ENCODE measurements at places on chromosomes 1 and 21. TPM values are rescaled to one million over a fixed set of nuclear protein-coding genes. Genes with fewer than 3 reads are reported as not detected.

OR2M2 gene
- not detected for total RNA-seq

GRCh38 chr1:237794071-237794470 lies 96.7 kb downstream of the ZP4 start:
- no peak for DNase-seq

SGIP1 gene
- total RNA-seq = 51.8 TPM

DNA sequence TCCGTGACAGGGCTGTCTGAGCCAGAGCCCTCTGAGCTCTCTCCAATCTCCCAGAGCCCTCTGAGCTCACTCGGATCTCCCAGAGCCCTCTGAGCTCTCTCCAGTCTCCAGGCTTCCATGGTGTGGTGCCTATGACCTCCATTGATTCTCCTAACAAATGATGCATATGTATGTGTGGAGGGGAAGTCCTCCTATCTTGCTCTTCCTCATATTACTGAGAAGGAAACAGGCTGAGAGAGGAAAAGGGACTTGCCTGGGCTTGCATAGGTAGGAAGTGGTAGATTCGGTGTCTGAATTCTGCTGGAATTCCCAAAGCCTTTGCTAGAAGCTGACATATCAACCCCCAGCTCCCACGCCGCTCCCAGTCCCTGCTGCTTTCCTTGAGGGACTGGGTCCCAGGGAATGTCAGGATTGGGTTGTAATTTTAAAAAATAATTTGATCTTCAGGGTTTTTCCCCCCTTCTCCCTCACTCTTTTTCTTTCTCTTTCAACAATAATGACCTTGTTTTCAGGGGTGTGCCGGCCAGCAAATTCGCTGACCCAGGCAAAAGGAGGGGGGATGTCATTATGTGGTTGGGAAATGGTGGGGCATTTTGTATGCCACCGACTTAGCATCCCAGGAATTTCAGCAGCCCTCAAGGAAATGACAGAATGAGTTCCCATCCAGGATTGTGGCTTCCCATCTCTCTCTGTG lies 42.3 kb upstream of the RUNX3 start:
- no peak for DNase-seq

BPNT1 gene
- total RNA-seq = 20.0 TPM

DNA sequence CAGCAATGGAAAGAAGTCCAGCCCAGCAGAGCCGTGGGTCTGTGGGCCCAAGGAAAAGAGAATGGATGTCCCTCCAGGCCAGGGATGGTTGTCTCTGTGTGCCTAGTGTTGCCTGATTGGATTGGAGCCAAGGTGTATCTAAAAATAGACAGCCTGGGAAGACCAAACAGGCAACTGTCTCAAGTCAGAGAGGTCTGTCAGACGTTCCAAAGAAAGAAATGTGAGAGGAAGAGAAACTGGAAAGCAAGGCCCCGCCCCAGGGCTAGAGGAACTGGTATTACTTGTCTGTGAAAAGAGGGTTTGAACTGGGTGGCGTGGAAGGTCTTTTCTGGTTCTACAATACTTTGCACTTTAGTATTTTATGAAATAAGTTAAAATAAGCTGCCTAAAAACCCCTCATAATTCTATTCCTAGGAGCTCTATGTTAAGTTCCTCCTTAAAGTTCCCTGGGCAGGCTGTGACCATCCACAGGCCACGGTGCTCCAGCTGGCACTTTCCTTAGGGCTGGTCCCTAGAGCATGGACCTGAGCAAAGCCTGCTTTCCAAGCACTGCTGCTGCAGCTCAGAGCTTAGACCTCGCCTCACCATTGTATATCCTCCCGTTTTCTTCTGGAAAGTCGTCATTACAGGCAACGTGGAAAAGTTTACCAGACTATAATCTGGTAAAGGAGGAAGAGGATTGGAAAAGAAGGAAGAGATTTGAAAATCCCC lies 151.6 kb downstream of the DISC1 start:
- no peak for DNase-seq

DNA sequence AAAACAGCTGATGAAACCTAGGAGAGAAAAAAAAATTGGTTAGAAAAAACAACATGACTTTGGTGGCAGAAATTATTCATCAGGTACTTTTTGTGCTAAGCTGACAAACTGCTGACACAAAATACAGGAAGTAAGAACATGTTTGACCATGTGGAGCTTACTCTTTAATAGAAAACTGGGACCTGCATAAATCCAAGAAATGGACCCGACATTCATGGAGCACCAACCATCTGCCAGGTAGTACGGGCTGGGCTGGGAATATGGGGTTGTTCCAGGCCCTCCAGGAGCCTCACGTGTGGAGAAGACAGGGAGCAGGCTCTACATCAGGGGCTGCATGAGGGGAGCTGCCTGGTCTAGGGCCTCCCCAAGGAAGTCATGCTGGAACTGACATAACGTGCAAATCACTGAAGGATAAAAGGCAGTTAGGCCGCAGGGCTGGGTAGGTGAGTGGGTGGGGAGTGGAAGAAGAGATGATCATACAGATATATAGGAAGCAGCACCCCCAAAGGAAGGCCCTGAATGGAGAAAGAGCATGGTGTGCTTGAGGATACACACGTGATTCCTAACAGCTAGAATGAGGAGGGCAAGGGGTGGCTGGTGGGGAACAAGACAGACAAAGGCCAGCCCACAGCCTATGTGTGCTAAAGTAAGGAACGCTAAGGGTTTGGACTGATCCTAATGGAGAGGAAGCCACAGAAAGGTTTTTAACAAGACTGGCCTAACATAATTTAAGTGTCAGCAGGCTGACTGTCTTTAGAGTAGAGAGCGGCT lies 26.1 kb downstream of the CD58 start:
- no peak for DNase-seq

DNA sequence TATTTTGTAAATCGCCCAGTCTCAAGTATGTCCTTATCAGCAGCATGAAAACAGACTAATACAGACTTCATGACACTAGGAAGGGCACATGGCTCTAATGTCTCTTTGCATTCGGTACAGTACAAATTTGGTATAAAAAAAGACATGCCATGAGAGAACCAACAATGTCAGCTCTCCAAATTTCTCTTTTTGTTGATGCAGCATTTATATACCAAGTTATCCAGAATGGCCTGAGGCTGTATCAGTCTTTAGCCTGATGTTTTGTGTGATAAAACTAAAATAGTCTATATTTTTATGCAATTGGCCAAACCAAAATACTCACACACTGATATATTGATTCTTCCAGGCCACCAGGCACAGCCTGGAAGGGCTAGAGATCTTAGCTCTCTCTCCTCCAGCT lies 124.3 kb upstream of the SAMSN1 start:
- DNase-seq = no peak

DNA sequence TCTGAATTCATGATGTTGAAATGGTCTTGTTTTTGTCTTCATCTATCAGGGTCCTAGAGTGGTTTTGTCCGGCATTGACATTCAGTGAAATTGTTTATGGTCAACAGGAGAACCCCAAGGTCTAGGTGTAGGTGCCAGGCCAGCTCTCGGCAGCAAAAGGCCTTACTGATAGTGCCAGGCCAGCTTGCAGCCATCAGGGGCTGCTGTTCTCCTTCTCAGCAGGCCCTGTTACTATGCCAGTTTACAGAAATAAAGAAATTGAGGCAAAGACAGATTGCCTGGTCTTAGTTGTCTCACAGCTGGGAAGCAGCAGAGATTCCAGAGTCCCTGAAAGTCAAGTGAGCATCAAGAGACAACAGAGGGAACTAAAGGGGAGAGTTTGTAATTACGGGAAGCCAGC lies 12.0 kb downstream of the HMGB4 start:
- DNase-seq = no peak

DNA sequence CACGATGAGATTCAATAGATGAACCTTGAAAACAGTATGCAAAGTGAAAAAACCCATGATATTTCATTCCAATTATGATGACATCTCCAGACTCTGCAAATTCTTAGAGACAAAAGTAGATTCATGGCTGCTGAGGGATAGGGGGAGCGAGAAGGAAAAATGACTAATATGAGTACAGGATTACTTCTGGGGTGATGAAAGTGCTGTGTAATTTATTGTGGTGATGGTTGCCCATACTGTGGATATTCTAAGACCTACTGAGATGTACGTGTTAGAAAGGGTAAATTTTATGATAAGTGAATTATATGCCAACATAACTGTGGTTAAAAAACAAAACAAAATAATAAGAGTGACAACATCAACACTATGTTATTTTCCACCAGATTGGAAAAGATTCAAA lies 18.9 kb upstream of the RGS7 start:
- no peak for DNase-seq

CD1B gene
- not detected for total RNA-seq

DNA sequence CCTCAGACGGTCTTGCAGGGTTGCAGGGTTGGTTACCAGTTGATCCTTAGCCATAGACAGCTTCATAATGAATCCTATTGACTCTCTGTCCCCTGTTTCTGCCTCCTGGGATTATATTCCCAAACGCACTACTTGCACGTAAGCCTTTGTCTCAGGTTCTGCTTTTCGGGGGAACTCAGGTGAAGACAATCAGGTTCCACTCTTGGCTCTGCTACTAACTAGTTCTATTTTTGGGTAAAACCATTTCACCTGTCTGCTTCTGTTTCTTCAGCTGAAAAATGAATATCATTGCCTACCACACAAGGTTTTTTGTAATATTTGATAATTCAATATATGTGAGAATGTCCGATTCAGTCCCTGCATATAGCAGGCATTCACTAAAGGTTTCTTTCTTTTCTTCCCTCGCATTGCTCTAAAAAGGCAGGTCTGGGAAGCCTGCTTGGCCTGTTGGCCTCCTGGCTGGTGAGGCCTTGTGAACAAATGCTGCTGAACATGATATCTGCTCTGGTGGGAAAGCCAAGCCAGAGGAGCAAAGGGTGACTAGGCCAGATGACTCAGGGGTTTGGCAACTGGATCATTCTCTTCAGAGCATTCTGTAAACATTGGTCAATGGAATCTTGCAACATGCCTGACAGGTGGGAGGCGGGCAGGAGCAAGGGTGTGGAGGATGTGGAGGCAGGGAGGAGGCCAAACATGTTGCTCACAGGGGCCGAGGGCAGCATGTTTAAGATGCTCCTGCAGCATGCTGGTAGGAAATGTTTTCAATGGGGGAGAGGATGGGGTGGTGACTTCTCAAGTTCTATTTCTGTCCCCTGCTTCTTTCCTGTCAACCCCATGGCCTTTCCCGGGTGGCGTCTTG lies 23.8 kb downstream of the IER5 start:
- DNase-seq = peak; percentile 88

MPC2 gene
- total RNA-seq = 48.2 TPM

DNA sequence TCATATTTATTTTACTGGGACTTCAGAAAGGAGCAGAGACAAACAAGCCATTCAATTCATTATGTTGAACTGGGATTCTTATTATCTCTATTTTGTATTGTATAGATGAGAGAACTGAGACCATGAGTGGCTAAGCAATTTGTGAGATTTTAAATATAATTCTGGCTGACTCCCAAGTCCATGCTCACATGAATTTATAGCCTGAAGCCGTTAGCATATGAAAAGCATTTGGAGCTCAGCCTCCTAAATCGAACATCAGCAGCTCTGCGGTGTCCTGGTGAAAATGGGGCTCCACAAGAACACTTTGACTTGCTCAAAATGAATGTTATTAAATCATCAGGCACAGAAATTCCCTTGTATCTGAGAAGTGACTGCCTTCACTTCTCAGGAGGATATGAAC lies 96.8 kb upstream of the DPT start:
- DNase-seq = no peak

GRCh38 chr1:224744521-224744920 lies 128.4 kb downstream of the CNIH3 start:
- no peak for DNase-seq

OR2AJ1 gene
- total RNA-seq = not detected

DNA sequence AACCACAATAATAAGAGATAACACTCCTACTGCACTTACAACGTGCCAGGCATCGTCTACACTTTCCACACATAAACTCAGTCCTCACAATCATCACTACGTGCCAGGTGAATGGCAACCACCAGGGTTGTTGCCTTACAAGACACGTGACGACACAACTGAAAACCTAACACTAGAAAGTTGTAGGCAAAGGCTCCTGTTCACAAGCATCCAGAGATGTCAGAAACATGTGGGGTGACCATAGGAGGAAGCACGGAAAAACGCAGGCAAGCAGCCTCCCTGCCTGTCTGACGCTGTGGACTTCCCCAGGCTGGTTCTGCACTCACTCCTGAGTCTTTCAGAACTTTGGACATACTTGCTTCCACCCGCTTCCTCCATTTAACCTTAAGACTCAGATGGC lies 7.0 kb downstream of the CAPZB start:
- DNase-seq = no peak

- no peak for DNase-seq
These were observed 7.5 kb downstream of the TENT5B start for GRCh38 chr1:27005166-27005530.

PLPP3 gene
- total RNA-seq = 76.2 TPM

DNA sequence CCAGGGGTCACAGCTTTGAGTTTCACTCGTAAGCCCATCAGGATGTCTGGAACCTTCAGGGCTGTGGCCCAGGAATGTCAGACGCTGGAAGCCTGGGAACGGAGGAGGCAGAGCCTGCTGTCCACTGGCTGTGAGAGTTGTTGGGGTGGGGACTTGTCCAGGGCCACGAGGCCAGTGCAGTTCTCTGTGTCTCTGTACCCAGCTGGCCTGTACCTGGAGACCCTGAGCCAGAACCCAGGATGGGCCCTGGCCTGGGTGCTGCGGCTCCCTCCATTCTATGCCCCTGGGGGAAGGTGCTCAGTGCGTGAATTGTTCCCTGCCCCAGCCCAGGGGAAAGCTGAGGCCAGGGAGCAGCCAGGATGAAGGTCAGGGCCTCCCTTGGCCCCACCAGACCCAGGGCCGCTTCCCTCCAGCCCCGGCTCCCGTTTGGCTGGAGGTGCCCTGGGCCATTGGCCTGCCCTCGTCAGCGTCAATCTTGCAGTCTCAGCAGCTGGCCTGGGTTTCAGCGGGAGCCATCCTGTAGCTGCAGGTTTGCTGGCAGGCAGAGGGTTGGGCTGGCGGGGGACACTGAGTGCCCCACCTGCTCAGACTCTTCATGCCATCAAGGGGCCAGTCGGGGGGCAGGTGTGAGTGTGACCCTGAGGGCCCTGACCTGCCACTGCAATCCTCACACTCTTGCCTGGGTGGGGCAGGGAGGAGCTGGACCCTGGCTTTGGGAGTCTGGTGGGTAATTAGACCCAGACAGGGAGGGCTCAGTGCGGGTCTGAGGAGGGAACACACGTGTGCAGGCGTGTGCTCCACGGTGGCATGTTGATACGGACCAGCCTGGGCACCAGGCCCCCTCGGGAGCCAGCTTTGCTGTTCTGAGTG lies 724 bp upstream of the CALML6 start:
- DNase-seq = no peak

ETV3 gene
- total RNA-seq = 29.1 TPM

OR2L5 gene
- total RNA-seq = 0.24 TPM

- DNase-seq = no peak
These were observed 20.9 kb upstream of the PDXK start for GRCh38 chr21:43697758-43698643.

PHGDH gene
- 68.4 TPM for total RNA-seq

TMEM200B gene
- total RNA-seq = 18.2 TPM

DNA sequence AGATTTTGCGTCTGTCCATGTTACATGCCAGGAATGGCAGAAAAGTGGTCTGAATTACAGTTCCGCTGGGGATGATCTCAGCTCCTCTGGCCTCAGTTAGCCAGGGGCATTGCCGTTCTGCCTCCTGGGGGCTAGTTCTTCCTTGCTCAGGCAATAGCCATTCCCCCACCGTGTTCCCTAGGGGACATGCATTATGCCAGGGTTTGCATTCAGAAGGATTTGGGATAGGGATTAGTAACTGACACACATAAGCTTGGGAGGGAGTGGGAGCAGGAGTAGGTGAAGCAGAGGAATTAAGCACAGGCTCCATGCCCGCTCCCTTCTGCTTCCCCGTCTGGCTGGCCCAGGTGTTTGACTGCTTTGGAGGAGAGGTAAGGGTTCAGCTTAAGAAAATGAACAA lies 12.7 kb downstream of the LRRC71 start:
- no peak for DNase-seq

Data from aorta (tissue), 5 donors.